ENCODE measurements at places on chromosomes 5 and 9.

- DNase-seq, result no peak
These were observed 52.1 kb downstream of the EPB41L4A start for GRCh38 chr5:112366987-112367386.

- DNase-seq, result no peak
These were observed 88.4 kb upstream of the SLIT3 start for GRCh38 chr5:169389318-169389717.

DNA sequence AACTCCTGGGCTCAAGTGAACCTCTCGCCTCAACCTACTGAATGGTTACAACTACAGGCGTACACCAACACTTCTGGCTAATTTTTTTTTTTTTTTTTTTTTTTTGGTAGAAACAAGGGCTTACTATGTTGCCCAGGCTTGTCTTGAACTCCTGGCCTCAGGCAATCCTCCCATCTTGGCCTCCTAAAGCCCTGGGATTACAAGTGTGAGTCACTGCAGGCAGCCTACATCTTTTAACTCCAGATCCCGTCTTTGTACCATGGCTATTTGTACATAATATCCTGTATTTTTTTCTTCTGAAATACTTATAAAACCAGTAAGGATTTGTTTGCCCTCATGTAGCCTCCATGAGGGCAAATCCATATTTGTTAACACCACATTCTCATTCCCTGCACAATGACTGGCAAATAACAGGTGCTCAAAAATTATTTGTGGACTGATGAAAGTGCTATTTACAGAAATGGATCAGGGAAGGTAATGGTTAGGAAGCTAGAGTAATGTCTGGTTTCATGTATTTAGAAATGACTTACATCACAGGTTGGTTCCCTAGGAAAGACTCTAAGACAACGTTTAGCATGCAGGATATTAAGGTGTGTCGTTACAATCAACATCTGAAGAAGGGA is 51.9 kb upstream of the POU5F2 start:
- no peak for DNase-seq

DNA sequence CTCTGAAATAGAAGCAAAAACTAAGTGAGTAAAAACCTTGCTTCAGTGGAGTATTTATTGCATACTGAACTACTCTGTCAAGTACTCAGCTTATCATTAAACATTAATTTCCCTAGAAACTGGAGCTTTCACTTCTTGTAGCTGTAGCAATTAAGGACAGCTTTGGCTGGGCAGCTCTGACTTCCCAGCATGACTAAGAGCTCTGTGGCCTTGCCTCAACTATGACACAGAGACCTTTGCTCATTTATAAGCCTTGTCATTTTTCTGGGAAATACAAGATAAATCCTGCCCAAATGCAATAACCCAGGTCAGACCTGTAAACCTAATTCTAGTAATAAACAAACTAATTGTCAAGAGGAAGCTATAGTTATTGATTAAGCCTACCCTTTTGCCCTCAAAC is 65.4 kb upstream of the STK32A start:
- no peak for DNase-seq

DNA sequence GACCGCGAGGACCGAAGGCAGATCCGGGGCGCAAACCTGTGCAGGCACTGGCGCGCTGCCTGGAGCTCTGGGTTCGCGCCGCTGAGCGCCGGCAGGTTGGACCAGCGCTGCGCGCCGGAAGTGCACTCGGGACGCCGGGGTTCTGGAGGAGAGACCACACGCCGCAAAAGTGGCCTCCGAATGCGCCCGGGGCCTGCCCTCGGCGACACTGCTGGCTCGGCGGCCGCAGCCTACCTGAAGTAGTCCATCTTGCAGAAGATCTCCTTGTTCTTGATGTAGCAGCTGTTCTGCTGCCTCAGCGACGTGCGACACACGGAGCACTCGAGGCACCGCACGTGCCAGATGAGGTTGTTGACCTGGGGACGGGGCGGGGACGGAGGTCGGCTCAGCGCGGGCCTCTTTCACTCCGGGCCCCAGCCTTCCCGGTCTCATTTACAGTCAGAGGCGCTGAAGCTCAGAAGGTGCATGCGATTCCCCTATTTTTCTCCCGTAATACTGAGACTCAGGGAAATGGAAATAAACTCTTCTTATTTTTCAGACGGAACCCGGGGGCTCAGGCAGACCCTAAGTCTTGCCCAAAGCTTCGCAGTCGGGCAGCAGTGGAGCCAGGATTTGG is 2.5 kb downstream of the LHX6 start:
- no peak for DNase-seq

DNA sequence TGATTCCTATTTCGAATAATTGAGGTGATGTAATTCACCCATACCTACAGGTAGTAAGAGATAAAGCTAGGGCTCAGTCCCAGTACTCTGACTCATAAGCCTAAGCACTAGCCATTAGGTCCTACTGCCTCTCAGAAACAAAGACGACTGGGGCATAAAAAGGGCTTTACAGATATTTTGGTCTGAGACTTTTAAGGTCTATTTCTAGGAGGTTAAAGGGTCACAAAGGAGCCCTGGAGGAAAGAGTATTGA is 69.8 kb downstream of the SGCD start:
- DNase-seq, result no peak

DNA sequence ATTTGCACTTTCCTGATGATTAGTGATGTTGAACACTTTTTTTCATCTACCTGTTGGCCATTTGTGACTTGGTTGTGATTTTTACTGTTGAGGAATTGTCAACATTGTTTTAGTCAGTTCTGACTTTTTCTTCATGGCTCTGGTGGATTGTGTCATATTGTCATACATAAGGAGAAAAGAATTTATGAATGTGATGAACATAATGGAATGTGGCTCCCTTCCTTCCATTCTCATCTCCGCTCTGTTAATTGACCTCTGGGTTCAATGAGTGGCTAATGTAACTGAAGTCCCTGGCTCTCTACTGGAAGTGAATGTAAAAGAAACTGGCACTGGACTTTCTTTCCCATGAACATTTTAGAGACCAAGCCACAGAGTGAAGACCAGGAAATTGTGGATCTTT is 49.2 kb downstream of the KIAA1958 start:
- no peak for DNase-seq

DNA sequence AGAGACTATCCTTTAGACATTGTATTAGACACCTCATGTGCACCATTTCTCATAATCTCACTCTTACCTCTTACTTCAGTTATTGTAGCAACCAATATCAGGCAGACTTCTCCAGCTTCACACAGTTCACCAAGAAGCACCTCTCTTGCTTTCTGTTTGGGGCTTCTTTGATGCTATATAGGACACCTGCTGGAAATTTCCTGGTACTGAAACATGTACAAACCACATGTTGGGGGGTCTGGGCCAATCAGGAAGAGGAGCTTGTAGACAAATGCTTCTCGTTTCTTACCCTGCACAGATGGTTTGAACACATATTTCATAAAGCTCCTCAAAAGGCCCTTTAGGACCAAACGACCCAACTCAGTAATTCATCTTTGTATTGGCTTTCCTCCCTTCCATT is 212.1 kb downstream of the IZUMO3 start:
- DNase-seq, result no peak

DNA sequence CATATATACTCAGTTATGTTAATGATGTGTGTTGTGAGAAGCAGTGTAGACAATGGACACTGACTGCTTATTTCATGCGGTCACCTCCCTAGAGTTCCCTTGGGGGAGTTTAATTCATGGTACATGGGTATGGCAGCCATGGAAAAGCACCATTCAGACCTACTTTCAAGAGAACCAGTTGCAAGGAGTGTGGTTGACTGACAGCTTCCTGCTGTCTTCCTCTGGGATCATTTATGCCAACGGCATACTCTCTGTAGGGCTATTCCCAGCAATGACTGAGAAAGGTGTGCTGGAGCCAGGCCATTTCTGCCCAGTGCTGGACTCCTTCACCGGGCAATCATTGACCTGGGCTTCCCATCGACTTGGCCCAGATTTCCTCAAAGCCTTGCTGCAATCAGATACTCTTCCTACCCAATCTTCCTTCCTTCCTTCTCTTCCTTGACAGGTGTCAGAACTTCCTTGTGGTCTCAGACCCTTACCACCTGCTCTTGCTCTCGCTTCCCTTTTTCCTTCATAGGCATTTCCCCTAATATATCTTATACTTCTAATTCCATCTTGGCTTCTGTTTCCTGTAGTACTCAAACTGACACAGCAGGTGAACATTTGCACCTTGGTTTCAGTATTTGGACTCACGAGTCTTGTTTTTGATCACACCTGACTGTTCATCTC is 3.4 kb upstream of the CLINT1 start:
- no peak for DNase-seq

DNA sequence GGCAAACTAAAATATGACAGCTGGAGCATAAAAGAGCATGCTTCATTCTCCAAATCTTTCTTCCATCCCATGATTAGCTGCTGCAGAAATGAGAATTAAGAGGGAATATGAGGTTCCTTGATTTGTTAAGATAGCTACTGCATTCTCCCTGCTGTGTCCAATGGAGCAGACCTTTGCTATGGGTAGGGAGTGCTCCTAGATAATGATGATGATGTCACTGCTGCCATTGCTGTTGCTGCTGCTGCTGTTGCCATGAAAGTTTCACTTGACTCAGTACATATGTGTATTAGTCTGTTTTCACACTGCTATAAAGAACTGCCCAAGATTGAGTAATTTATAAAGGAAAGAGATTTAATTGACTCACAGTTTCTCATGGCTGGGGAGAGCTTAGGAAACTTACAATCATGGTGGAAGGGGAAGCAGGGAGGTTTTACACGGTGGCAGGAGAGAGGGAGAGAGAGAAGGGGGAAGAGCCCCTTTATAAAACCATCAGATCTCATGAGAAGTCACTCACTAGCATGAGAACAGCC is 128.9 kb downstream of the INSYN2B start:
- DNase-seq, result no peak

DNA sequence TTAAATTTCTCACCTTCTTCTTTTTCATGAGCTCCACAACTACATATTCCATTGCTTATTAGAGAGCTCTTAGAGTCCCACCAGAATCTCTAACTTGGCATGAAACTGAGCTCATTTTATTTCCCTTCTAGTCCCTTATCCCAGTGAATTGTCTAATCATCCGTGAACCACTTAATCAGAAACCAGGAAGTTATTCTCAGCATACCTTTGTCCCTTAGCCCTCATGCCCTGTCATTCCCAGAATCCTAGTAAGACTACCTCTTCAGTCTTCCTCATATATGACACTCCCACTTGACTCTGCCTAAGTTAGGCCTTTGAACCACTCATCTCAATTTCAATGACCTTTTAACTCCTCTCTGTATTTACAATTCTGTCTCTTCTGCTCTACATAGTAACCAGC is 93.0 kb upstream of the PAPPA start:
- DNase-seq, result no peak

DNA sequence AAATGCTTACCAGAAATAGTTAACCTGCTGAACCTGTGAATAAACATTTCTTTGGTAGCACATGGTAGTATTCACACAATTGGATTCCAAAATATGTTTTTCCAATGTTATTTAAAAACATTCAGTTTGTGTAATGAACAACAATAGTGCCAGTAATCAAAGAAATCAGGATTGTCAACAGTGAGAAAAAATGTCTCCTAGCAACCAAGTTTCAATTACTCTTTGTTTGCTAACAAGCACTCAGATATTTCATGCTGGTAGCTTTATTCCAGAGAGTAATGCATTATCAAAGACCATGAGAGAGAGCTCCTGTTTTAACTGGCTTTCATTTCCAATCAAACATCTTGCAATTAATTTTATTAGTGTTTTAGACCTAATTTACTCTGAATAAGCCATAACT is 768.1 kb upstream of the GRAMD2B start:
- no peak for DNase-seq

- DNase-seq, result no peak
These were observed 16.2 kb upstream of the MEF2C start for GRCh38 chr5:88899096-88899737.

GRCh38 chr9:77585335-77585786 is 62.8 kb downstream of the GNA14 start:
- no peak for DNase-seq

DNA sequence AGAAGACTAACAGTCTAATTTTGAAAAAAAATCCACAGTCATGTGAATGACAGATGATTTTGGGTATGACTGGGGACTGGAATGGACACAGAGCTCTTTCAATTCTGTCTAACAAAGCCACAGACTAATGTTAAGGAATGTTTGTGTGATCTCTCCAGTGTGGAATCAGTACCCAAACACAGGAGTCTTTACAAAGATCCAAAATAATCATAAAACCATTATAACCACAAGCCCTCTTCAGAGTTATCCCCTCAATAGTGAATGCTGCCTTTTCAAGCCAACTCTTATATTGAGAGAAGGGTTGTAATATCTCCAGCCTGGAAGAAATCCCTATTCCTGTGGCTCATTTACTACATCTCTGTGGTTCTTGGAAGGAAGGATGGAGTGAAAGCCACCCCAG is 552.0 kb upstream of the CLINT1 start:
- DNase-seq, result no peak

GRCh38 chr5:13660072-13660471 is 284.4 kb downstream of the DNAH5 start:
- no peak for DNase-seq

DNA sequence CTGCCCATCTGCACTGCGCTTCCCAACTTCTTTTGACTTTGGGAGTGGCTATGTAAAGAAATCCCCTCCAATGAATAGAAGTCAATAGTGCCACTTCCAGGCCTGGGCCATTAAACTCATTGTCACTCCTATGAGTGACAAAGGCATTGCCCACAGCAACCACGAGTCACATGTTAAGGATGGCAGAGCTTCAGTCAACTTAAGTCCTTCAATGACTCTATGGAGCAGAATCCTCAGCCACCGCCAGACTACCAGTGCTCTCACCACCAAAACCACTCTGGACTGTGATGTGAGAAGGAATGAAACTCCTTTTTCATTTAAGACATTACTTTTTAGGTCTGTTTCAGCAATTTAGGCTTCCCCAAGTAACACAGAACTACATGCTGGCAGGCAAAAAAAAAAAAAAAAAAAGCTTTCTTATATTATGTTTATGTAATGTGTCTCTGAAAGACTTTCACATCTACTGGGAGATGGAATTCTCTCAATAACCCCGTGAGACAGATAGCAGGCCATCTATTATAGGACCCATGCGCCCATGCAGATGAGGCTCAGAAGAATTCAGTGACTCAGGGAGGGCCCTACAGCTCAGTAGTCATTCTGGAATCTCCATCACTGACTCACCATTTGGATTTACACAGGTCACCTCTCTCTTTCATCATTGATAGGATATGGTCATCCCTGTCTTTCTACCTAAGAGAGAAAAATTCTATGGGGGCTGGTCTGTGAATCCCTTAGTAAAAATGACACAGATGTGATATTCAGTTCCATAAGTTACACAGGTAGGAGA is 180.5 kb downstream of the CEMIP2 start:
- no peak for DNase-seq
